ENCODE measurements at places on chromosomes 11 and 22.
A peak's percentile ranks its signal among the peaks of the same experiment; 100 is the strongest.

- no peak for DNase-seq
These were observed 5.9 kb upstream of the BDNF start for GRCh38 chr11:27705873-27706820.

- no peak for DNase-seq
These were observed 15.1 kb upstream of the CSRP3 start for GRCh38 chr11:19216709-19217374.

- no peak for DNase-seq
These were observed 344.7 kb downstream of the BUD13 start for GRCh38 chr11:116427903-116428637.

DNA sequence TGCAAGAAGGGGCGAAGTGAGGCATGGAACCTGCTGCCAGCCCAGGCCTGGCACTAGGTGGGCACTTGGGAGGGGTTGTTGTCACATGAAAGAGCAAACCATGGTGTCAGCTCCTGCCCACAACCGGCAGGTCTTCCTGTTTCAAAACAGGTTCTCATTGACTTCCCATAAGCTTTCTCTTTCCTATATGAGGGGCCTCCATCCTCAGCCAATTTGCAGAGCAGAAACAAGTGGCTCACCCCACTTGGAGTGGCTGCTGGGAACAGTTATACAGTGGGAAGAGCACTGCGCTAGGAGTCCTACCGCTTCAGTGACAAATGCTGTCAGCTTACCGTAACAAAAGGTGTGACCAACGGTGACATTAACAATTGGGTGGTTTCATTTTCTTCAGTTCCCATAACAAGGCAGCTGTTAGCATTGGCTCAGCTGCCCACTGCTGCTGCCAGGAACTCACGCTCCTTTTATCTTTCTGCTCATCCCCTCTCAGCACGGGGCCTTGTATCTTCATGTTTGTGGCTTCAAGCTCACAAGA lies 10.2 kb upstream of the SSTR3 start:
- DNase-seq, result peak; percentile 76

- DNase-seq, result no peak
These were observed 80.0 kb upstream of the PPARA start for GRCh38 chr22:46070215-46070802.

- no peak for DNase-seq
These were observed 124.3 kb upstream of the RASSF10 start for GRCh38 chr11:12884751-12885318.

- no peak for DNase-seq
These were observed 232.9 kb downstream of the DLG2 start for GRCh38 chr11:85394283-85394682.

- DNase-seq, result no peak
These were observed 297.4 kb downstream of the OPCML start for GRCh38 chr11:133234883-133235282.

DNA sequence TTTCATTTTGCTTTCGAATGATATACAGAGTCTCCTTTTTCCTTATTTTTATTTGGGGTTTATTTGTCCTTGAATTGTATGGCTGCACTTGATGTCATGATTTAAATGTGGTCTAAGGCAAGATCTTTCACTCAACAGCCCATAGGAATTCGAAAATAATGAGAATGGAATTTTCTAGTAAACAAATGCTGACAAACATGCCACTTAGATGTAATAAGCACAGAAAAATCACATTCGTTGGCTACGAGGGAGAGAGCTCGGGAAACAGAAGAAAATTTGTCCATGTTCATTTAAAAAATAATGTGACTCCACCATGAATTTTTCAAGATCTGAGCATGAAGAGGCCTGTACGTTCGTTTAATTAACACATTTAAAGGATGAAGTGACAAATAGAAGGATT lies 73.0 kb downstream of the BLID start:
- no peak for DNase-seq
